ENCODE measurements at places on chromosomes 1 and 21. TPM values are rescaled to one million over a fixed set of nuclear protein-coding genes. Genes with fewer than 3 reads are reported as not detected.

DNA sequence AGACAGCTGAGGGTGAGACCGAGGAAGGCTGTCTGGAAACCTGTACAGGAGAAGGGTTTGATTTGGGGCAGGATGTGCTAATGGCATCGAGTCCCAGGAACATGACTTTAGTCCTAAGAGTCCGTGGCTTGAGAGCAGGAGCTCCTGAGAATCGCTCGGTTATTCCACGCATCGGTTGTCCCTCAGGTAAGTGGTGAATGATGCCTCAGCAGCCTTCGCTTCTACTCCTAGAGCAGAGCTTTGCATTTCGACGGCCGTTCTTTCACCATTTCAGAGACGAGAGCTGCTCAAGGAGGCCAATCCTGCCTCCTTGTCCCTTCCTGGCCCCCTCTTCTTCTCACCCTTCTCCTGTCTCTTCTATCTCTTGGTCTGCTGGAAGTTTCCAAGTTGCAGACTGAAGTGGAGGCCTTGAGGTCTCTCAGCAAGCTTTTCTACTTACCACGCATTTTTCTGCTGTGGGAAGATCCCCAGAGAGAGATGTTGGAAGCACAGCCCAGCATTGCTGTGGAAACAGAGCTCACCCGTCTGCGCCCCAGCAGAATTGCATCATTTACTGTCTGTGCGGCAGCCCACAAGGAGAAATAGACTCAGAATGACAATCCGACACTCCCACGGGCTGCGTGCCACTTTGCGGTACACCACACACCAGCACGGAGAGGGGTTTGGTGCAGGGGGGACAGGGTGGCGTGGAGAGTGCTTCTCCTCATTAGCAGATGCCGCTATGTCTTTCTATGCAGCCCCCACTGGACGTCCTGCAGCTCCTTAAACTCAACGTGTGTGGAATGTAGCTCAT lies 270.7 kb upstream of the C1orf174 start:
- no peak for DNase-seq

Gene GJB4
- 0.12 TPM for total RNA-seq

- no peak for DNase-seq
Measured at GRCh38 chr21:41817228-41817627, 50.4 kb upstream of the RIPK4 start.

DNA sequence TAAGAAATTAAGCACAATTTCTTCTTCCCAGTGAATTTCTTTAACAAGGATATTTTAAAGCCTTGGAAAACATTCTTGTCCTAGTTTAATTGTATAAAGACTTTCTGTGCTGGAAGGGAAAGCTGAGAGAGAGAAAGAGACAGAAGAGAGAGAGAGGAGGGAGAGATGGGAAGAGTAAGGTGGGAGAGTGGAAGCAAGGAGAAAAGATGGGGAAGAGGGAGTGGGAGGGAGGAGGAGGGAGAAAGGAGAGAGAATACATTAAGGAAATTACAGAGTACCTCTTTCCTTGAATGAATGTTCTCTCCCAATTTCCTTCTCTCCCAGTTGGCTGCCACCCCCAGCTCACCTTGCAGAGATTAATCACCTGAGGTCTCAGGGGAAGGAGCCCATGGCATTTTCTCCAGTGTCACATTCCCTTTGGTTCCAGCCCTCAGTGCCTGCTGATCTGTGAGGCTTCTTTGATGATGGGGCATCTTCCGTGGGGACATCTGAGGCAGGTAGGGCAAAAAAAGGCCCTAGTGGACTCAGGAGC lies 32.4 kb upstream of the KCNA10 start:
- DNase-seq = no peak

DNA sequence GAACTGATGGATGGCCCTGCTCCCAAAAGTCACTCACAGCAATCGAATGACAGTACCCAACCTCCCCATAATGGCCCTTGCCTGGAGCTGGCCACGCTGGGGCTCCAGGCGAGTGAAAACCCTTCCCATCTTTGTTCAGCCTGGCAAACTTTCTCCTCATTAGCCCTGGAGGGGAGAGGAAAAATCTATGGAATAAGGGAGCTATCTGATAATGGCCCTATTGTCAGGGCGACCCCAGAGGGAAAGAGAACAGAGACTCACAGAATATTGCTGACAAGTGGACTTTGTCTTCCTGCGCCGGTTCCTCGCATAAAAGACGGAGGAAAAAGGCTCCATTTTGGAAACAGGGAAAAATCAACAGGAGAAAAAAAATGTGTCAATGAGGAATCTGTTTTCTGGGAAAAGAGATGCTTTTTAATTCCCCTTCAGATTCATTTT lies 13.0 kb upstream of the ARHGEF16 start:
- DNase-seq = no peak

Gene SLC16A4
- total RNA-seq = 9.6 TPM
